ENCODE measurements at places on chromosomes 7 and 10.

DNA sequence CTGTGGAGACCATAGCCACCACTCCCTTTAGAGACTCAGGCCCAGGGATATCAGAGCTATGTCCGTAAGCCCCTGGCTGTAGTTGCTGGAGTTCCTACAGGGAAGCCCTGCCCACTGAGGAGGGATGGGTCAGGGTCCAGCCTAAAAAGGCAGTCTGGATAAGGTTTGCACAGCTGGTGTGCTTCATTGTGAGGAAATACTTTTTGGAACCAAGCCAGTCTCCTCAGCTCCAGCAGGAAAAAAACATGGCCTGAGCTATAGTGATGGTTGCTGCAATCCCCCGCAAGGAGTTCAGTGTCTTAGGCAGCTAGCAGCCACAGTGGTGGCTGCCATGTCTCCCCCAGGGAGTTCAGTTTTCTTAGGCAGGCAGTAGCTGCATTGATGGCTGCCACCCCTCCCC is 52.6 kb upstream of the CYP2C8 start:
- no peak for DNase-seq

- no peak for DNase-seq
Observed at GRCh38 chr10:4018054-4018511, 233.1 kb upstream of the KLF6 start.

DNA sequence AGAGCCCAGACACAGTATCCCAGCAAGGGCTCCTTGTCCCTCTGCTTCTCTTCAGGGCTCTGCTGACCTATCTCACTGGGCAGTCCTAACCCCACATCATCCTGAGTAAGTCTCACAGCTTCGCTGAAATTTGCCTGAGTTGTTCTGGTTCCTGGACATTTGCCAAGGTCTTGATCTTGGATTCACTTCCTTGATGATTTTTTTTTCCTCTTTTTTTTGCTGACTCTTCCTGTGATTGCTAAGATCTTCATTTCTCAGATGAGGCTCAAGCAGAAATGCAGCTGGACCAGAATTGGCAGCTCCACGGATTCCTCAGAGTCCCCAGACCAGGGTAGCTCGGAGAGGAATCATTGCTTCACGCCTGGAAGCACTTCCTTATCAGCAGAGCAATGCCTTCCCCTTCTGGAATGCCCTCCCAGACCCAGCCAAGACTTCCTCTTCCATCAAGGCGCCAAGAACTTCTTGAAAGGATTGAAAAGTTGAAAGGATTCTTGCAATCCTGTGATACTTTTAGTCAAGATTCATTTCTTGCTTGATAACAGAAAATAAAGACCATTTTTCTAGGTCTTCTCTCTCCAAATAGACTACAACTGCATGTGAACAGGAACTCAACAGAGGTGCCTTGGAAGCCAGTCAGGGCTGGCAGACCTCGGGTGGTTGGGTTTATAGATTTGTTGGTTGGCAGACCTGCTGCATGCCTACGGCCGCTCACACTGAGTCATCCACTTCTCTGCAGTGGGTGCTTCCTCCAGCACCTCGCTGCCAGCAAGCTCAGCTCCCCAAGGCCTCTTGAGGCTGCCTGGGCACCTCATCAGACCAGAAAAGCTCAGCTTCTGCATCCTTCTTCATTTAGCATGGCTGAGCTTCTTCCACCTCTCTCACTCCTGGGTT is 8.8 kb upstream of the AFAP1L2 start:
- DNase-seq: no peak

DNA sequence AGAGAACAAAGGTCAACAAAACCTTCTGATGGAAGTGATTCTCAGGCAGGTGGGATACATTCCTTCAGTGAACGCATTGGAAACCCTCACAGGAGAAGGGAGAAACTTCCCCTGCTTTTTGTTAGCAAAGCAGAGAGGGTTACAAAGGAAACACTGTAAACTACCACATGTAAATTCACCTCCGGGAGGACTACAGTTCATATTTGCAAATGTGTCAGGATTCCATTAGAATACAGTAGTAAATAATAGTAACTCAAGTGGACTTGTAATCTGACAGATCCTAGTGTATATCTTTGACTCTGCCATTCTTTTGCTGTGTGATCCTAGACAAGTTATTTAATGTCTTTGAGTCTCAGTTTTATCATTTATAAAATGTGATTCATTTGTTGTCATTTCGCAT is 504.3 kb upstream of the NRP1 start:
- DNase-seq: no peak

DNA sequence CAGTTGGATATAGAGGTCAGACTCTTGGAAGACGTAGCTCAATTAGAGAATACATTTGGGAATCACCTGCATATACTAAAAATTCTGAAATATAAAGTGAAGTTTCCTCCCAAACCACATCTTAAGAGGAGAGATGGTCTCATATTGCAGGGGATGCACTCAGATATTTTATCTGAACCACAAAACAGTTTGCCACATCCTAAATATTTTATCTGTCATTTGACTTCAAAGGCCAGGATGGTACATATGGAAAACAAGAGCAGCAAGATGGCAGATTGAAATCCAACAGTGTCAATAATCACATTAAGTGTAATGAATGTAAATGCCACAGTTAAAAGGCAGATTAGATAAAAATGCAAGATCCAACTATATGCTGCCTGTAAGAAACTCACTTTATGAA is 97.1 kb downstream of the GALNT11 start:
- DNase-seq: no peak

Measured in activated CD8-positive, alpha-beta memory T cell treated with anti-CD3 and anti-CD28 coated beads for 1 hour (primary cell).